Amniotic stem cell (primary cell): ENCODE measurements at places on chromosomes 11 and 22.

GRCh38 chr11:29490938-29491337 lies 525.9 kb downstream of the KCNA4 start:
- DNase-seq = no peak

- no peak for DNase-seq
These were observed 21.0 kb upstream of the FBLN1 start for GRCh38 chr22:45481661-45482060.

DNA sequence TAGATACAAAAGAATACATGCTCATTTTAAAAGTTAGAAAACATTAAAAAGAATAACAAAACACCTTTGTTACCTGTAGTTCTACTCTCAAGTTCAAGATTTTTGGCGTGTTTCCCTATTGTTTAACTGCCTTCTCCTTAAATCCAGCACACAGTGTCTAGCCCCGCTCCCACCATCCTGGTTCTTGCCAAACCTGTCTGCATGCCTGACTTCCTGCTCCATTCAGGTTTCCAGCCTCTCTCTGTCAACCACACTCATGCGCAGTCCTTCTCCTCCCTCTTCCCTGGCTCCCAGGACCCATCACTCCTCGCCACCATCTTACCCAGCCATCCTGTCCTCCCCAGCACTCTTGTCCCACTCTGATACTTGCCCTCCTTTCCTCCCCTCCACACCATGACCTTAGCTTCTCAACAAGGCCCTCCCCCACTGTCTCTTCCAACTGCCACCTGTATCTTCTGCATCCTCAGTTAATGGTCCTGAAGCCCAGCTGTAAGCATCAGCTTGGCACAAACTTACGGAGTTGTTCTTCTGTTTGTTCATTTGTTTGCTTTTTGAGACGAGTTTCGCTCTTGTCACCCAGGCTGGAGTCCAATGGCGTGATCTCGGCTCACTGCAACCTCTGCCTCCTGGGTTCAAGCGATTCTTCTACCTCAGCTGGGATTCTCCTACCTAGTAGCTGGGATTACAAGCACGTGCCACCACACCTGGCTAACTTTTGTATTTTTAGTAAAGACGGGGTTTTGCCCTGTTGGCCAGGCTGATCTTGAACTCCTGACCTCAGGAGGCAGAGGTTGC lies 7.5 kb upstream of the MYH9 start:
- DNase-seq = no peak

DNA sequence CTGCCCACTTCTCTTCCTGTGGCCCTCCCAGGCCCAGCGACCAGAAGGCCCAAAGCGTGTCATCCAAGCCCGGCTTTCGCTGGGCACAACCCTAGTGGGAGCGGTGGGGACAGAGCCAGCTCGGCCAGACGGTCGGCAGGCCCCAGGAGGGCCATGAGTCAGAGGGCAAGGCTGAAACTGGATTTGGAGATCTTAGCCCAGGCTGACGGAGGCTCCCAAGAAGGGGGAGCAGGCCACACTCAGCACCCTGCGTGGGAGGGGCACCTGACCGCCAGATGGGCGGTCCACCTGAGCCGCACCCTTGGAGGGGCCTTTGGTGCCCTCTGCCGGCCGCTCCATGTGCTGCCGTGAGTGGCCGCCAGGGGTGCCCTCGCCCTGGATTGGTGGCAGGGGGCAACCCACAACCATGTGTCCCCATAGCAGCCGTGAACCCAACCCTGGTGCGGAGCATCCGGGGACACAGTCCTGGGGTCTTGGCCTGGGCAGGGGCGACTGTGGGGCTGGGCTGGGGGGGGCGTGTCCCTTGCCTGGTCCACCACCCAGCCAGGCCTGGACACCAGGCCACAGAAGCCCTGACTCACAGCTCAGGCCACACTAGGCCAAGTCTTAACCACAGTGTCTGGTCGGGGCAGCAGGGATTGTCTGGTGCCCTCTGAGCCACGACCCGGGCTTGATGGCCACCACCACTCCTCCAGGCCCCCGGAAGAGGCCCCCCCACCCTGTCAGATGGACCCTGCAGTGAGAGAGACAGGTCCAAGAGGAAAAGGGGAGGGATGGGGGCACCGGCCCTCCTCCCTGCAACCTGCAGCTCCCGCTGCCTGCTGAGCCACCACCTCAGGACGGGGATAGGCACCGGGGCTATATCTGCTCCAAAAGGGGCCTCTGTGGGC lies 19.2 kb upstream of the TALDO1 start:
- DNase-seq = peak; percentile 51

DNA sequence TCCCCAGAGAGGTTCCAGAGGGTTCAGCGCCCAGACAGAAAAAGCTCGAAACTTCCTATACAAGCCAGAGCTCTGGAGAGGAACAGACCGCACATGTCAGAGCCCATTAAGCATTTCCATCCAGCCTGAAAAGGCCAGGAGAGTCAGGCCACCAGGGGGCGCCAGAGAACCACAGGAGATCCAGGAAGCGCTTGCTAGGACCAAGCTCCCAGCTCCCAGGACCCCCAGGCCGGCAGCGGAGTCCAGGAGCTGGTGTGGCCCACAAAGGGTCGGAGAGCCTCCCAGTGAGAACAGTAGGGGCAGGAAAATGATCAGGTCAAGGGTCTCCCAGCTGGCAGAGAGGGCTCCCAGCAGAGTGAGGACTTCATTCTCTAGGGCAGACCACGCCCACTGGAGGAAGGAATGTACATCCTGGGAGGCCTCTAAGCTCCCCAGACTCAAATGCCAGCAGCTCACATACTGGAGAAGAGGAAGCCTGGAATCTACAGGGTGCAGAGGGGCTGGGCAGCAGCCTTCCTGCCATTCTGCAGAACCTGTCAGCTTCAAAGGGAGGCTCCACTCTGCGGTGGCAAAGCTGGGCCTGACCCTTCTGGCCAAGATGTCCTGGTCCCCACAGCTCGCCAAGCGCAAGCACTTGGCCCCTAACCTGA lies 2.1 kb upstream of the MEI1 start:
- DNase-seq = peak; percentile 71

DNA sequence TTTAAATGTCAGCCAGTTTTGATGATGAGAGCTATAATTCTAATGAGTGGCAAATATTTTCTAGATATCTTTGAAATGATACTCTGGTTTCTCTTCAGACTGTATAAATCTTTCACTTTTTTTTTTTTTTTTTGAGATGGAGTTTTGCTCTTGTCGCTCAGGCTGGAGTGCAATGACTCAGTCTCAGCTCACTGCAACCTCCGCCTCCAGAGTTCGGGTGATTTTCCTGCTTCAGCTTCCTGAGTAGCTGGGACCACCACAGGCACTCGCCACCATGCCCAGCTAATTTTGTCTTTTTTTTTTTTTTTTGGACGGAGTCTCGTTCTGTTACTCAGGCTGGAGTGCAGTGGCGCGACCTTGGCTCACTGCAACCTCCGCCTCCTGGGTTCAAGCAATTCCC lies 113.6 kb downstream of the TEAD1 start:
- no peak for DNase-seq

DNA sequence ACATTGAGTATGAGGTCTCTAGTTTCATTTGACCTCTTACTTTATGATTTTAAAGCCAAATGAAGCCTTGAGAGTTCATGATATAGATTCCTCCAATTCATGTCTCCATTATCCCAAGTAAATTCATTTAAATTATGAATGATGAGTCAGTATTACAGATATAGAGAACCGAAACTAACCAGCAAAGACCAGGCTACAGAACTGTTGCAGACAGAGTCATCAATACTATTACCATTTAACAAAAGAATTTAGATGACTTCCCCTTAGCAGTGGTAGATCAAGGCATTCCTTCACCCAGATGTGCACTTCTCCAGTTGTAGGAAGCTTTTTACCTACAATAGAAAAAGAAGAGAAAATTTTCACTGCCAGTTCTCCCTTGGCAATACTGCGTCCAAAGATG lies 11.8 kb upstream of the CCDC89 start:
- no peak for DNase-seq

- DNase-seq = no peak
These were observed 198.5 kb downstream of the BRD1 start for GRCh38 chr22:49629261-49629570.

DNA sequence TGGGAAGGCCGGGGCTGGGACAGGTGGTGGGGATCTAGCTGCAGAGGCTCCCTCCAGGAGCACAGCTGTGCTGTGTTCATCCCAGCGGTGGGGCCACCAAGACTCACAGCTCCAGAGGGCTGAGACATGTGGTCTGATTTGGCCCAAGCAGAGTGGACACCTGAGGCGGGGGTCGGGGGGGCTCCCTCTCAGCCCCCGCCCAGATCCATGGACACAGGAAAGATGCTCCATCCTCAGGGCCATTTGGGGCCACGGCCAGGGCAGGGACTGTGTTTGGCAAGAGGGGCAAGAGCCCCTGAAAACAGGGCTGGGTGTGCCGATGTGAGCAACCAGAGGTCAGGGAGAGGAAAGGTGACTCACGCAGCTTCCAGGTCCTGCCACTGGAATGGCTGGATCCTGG lies 219.4 kb downstream of the BRD1 start:
- DNase-seq = no peak

DNA sequence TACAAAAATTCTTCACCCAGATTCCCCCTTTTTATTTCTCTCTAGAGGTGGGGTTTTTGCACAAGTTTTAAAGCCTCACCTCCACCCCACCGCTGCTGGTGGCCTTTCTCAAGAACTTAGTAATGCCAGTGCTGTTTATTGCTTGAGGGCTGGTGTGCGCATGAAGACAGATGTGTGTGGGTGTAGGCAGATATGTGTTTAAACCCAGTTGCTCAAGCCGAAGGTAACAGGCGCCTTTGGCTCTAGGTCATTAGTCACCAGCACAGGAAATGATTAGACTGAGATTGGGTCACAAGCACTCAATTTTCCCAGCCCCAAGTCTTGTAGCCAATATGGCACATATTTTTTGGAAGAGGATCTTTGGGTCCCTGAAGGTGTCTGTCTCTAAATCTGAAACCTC lies 2.7 kb upstream of the CLMP start:
- peak; percentile 33 for DNase-seq

DNA sequence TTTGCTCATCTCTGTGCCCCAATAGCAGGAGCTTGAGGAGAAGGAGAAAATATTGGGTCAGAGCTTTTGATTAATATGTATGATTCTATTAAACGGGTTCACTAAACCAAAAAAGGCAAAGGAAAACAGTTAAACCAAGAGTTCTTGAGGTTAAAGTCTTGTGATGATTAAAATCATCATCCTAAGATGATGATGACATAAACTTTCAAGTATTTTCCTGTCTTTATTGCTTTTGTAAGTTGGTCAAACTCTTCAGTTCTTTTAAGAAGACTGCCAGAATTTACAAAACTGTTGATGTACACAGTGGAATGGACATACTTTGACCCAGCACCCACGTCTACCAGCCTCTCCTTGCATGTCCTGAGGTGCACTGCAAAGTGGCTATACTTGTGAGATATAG lies 41.0 kb downstream of the FDX1 start:
- no peak for DNase-seq

DNA sequence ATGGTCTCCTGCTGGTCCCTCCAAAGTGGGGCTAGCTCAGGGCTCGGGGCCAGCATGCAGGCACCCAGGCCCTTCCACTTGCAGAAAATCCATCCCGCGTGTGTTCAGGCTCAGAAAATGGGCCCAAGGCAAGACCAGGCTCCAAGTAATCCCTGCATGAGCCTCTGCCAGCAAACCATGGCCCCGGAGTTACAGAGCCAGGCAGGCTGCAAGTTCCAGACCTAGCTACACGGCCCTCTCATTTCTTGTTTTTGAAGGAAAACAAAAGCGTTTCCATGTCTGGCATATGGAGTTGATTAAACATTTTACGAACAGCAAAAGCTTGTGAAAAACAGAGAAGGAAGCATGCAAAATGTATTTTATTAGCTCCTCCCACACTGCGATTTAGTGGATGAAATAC lies 29.7 kb downstream of the KIAA0930 start:
- DNase-seq = no peak

DNA sequence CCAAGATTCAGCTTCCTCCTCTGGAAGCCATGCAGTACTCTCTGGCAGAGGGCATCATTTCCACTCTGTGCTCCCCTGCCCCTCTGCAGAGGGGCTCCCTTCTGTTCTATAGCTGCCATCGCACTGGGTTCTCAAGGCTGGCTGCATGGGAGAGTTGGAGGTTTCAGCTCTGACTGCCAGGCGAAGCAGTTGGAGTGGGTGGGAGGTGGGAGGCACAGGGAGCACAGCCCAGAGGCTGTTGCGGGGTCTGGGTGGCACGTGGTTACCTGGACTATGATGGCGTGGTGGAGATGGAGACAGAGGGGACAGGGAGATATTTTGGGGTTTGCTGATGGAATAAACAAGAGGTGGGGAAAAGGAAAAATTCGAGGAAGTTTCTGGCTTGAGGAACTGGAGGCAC lies 4.8 kb downstream of the PMM1 start:
- DNase-seq = no peak

- no peak for DNase-seq
These were observed 12.7 kb downstream of the DUSP8 start for GRCh38 chr11:1559111-1559951.
